ENCODE measurements at places on chromosomes 7 and 10.

GRCh38 chr7:24685708-24686107 is 71.6 kb downstream of the GSDME start:
- no peak for DNase-seq

- no peak for DNase-seq
Measured at GRCh38 chr10:82817676-82818422, 942.9 kb downstream of the NRG3 start.

GRCh38 chr7:98528079-98528478 is 89.0 kb upstream of the NPTX2 start:
- no peak for DNase-seq

GRCh38 chr10:63699785-63700613 is 178.8 kb downstream of the REEP3 start:
- DNase-seq, result no peak

GRCh38 chr10:84551437-84552120 is 223.2 kb downstream of the CCSER2 start:
- DNase-seq, result no peak

GRCh38 chr10:20004087-20004523 is 187.9 kb downstream of the PLXDC2 start:
- DNase-seq, result no peak

All from GM12892 (cell line).